Left forelimb (tissue), 1 donor: ENCODE measurements at places on chromosomes 1 and 21.
A peak's percentile ranks its signal among the peaks of the same experiment; 100 is the strongest.

DNA sequence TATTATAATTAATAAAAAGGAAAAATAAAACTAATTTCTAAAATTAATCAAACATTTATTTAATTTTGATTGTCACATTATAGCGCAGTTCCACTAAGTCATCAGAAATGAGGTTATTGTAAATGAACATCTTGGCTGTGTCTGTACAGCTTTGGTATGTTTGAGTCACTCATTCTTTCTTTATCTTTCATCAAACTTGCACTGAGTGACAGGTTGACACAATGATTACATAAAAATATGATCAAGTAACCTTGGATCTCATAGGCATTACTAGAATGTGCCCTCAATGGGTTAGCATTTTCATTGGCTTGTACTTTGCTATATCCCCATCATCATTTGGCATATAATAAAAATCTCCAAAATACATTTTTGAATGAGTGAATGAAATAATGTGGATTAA lies 1353.2 kb upstream of the ADGRL2 start:
- DNase-seq = no peak

- no peak for DNase-seq
Measured at GRCh38 chr1:155909894-155910293, 1.3 kb downstream of the RIT1 start.

DNA sequence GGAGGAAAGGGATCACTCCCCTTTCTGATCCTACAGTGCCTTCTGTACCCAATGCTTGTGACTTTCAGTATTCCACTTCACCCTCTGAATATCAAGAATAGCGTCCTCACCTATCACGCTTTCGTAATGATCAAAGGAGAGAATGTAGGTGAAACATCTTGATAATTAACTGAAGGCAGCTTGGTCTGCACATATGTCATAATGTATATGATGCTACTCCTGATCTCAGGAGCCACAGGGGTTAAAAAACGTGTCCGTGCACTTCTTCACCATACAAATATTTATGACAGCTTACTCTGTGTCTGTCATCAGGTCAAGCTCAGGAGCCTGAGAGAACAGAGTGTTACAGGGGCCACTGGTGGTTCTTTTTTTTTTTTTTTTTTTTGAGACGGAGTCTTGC lies 1.2 kb upstream of the PIK3C2B start:
- no peak for DNase-seq

DNA sequence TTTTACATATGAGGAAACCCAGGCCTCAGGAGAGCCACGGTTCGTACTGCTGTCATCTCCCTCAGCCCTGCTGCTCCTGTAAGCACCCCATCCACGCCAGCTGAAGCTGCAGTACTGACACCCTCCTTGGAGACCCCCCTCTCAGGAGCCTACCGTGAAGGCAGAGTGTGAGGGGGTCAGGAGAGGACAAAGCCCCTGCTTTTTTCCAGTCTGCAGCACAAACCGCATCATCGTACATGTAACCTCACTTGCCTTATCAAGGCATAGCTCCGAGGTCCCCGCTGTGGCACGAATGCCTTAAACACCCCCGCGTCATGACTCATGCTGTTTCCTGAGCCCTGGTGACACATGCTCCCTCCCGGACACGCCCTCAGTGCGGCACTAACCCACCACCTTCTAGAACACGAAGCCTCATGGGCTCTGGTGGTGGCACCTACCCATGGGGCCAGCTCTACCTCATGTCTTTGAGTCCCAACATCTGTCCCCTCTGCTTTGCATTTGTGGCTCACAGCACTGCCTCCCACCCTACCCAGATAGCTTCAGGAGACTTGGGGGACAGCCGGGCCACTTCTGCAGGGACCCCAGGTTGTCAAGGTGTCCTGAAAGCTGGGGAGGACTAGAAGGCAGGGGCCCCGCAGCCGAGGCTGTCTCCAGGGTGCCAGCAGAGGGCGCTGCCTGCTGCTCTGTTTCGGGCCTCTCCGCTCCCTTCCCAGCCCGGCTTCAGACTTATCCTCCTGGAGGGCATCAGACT lies 4.9 kb downstream of the SH3BGRL3 start:
- DNase-seq = peak; percentile 67

DNA sequence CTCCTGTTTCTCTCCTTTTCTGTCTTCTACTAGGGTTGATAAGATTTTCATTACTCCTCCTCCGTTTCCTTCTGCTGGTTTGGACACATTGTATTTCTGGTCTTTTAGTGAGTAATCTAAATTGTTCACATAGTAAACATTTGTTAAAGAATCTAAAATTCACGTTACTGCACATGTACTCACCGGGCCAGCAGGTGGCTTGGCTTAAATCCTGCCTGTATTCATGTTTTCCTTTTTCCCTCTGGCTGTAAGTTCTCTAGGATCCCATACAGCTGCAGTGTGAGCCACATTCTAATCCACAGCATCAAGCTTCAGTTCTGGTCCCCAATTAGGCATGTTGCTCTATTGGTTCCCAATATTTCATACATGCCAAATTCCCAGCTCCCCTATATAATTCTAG lies 958.3 kb downstream of the ADGRL2 start:
- DNase-seq = no peak
